Stimulated activated CD4-positive, alpha-beta T cell treated with anti-CD3 and anti-CD28 coated beads, Interleukin-1b, Interleukin-23, amount 100 ng/mL, for 48 hours (primary cell): ENCODE measurements at places on chromosomes 4 and X.

DNA sequence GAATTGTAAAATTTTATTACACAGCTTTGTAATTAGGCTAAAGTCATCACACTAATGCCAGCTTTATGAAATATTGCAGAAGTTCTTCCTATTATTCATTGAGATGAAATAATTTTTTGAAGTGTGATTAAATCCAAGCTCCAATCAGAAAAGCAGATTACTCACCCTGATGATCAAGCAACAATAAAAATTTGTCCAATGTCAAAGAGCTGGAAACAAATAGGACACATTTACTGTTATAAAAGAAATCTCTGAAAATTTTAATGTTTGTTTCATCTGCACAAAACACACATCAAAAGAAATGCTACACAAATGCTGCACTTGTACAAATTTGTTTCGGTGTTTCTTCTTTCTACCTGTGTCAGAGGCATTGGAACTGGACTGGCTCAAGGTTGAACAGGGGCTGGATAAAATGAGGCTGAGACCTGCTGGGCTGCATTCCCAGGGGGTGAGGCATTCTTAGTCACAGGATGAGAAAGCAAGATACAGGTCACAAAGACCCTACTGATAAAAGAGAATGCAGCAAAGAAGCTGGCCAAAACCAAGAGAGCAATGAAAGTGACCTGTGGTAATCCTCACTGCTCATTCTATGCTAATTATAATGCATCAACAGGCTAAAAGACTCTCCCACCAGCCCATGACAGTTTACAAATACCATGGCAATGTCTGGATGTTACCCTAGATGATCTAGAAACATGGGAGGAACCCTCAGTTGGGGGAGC, 78.3 kb downstream of the GASK1B start:
- DNase-seq = no peak

- DNase-seq = no peak
These were observed 179.1 kb downstream of the SOWAHB start for GRCh38 chr4:76718831-76719230.

DNA sequence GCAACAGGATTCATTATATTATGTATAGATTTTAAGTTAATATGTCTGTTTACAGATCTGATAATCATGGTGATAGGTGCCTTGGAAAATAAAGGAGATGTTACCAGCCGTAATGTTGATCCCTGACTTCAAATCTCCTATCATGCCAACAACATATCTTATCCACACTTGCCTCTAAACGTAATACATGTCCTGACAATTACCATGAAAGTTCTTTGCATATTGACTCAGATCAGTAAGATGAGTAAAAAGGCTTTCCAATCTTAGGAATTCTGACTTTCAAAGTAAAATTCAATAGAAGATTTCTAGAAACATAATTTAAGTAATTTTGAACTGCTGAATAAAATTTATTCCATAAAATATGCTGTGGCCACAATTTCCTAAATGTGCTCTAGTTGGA, 513.3 kb downstream of the ANKRD50 start:
- DNase-seq = no peak

GRCh38 chr4:184811526-184812198, 14.1 kb downstream of the ACSL1 start:
- no peak for DNase-seq

DNA sequence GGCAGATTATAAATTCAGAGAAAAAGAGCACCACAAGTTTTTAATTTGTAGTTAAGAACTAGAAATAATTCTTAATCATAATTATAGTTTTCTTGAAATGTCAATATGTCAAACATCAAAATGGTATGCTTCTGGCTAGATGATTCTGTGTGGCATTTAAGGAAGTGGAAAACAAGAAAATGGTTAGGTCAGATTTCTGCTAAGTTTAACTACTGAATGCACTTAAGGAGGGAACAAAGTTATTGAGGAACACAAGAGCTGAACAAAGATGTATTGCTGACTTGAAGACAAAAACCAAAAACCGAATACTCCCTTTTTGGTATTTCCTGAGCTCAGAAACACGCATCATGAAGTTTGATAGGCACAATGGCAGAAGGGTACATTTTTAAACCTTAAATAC, 58.7 kb upstream of the GPR34 start:
- DNase-seq = no peak

DNA sequence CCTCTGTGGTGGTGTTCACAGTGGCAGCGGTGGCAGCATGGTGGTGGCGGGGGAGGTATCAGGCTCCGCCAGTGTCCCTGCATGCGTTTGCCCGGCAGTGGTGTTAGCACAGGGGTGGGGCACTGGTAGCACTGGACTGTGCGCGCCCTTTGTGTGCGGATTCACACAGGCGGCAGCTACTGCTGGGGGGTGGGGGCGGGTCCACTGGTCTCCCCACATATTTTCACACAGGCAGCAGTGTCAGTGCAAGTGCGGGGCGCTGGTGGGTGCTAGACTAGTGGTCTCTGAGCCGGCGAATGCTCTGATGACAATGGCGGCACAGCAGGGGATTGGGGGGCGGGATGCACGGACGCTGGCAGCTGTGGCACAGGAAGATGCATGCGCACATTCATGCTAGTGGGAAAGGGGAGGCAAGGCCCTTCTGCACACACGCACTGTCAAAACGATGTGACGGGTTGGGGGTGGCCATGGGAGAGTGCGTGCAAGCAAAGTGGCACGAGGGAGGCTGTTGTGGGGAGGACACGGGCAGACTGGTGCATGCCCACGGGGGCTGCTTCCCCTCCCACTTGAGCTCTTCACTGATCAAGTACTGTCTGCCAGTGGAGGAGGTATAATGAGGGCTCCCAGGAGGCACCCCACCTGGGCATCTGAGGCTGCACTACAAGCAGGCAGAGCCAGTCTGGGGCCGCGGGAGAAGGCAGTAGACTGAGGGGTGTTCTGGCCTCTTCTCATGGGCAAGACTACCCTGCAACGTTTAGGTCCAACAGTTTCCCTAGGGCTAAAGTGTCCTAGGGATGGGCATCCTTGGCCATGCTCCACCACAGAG, 53.0 kb downstream of the POF1B start:
- no peak for DNase-seq

DNA sequence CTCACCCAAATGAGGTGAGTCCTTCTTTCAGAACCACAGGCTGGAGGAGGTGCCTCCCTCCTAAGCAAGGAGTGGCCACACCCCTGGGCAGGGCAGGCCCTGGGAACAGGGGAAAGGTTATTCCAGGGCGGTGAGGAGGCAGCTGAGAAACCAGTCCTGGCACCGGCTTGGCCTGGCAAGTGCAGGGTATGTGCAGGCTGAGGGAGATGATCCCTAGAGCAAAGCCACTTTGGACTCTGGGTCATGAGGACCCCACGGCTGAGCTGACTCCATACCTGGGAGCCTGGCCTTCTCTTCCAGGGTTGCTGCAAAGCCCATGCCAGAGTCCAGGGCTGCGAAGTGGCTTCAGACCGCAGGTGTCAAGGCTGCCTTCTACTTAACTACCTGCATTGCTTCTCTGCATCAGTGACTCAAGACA, 49.5 kb upstream of the HELT start:
- DNase-seq = no peak

DNA sequence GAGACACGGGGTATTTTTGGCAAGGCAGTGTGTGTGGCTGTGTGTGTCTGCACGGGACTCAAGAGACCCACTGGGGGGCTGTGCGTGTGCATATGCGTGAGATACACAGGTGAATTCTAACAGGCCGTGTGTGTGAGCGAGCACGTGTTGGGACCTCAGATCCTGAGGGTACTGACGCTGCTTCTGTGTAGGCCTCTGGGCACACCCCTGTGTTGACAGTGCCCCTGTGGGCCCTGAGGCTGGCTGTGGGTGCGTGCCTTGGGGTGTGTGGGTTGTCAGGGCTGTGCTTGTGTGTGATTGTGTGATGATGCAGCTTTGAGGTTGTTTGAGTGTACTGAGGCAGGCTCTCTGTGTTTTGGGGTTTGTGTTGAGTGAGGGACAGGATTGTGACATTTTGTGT, 13.9 kb downstream of the FOXP3 start:
- no peak for DNase-seq

- DNase-seq = no peak
These were observed 321.7 kb upstream of the FSTL5 start for GRCh38 chr4:162485486-162485885.
